Stimulated activated CD8-positive, alpha-beta memory T cell treated with anti-CD3 and anti-CD28 coated beads, Interleukin-4, amount 100 ng/mL, for 1 hour (primary cell): ENCODE measurements at places on chromosomes 2 and 18.

- DNase-seq, result no peak
Measured at GRCh38 chr2:133255360-133255759, 312.9 kb downstream of the NCKAP5 start.

DNA sequence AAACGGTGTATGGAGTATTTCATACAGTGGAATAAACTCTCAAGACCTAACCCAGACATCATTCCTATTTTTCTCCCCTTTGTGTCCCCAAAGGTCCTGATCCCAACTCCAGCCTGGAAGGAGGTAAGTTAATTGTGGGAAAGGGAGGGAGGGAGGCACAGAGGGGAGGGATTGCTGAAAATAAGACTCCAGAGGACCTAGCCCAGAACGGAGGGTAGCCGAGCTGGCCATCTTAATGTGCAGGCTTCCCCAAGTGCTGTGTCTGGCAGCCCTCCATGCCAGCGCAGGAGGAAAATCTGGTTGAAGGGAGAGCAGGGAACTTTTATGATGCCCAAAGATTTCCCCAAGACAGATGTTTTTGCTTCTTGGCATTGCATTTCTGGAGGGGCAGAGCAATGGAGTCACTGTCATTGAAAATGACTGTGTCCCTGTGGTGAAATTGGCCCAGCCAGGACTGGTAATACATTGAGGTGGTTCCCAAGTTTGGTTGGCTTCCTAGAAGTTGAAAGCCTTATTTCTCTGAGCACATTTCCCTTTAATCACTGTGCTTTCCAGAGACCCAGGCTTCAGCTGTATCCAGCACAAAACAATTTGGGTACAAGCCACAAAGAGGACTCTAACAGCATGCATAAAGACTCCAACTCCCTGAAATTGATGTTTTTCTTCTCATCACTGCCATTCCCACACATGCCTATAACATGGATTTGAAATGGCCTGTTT, 202.7 kb downstream of the AGPS start:
- DNase-seq, result no peak

DNA sequence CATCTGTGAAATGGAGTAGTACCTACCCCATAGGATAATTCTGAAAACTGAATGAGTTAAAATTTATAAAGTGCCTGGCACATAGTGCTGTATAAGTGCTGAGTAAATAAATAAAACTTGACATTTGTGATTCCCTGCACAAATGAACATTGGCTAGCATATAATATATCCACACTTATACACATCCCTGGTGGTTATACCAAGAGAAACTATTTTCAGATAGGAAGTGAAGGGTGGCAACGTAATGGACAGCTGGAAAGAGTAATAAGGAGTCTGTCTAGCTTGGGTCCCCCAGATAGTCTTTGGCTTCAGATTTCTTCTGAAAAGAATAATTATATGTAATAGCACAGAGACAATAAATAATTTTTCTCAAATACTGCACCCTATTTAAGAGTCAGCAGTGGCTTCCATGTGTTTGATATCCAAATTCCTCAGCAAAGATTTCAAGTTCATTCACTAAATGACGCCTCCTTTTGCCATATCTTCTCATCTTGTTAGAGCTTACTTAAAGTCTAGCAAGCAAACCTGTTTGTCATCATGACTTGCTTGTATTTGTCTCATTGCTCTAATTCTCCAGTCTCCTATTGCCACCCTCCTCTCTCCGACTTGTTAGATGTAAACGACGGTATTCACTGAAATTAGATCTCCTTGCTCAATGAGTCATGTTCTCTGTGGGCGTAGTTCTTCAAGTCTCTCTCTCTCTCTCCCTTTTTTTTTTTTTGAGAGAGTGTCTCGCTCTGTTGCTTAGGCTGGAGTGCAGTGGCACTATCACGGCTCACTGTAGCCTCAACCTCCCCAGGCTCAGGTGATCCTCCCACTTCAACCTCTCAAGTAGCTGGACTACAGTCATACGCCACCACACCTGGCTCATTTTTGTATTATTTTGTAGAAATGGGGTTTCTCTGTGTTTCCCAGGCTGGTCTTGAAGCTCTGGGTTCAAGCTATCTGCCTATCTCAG, 8.7 kb upstream of the ADGRF3 start:
- DNase-seq, result no peak

DNA sequence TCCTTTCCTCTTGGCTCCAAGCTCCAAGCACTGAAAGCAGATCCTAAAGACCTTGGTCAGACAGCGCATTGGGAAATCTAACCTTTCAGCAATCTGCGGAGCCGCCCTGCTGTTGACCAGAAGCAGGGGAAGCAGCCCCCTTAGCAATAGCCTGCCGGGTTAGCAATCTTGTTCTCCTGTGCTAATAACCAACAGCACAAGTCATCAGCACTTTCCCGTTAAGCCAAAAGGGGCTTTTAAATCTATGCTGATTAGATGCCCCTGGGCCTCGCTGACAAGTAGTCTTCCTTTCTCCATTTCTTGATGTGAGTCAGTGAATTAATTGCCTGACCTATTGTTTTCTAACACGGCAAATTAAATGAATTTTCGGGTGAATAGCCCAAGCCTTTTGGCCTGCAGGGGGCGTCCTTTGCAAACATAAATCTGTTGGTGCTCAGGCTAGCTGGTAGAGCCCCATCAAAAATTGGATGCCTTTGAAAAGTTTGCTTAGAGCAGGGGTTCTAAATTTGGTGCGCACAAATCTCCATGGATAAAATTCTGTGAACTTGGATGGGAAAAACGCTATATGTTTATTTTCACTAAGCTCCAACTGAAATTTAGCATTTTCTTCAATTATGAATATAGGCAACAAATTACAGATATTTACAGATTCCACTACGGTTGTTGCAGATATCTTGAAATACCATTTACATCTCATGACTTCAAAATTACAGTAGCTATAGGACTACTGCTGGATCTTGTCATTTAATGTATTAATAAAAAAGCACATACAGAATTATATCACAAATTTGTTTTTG, 24.6 kb downstream of the MAIP1 start:
- peak; percentile 71 for DNase-seq

DNA sequence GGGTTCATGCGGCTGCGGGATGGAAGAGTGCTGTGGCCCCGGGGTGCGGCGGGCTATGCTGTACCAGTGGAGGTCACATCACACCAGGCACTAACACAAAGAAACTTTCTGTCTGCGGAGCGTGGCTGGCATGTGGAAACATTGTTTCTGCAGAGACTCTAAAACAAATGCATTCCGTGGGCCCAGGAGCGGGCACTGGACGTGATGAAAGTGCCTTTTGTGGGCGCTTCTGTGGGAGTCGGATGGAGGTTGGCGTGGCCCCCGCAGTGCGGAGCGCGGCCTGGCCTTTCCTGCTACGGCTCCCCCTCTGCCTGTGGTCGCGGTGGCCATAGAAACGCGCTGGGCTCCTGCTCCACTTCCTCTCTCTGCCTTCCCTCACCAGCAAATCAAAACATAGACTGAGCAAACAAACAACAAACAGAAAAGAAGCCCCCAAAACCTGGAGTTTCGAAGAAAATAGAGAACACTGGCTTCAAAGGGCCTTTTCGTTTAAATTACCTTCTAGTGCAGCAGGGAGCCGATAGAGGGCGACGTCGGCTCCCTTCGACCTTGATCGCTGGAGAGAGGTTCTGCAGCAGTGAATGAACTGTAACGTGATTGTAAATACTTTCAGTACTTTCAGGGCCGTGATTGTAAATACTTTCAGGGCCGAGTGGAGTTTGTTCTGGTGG, 51.4 kb downstream of the KIF5C start:
- DNase-seq, result peak; percentile 12

- DNase-seq, result no peak
Measured at GRCh38 chr18:34550156-34550555, 159.9 kb upstream of the DTNA start.

DNA sequence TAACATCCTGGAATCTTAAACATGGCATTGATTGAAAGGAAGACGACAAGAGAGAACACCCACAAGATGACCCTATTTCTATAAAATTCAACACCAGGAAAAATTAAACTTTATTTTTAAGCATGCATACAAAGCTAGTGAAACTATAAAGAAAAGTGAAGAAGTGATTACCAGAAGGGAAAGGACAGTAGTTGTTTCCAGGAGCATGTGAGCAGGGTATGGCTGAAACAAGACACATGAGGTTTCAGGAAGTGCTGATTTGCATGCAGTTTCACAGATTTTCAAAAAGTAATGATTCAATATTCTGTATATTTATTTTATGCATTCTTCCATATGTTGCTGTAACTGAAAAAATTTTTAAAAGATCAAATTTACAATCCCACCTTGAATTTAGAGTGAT, 24.6 kb upstream of the DAW1 start:
- DNase-seq, result no peak

- no peak for DNase-seq
Measured at GRCh38 chr2:18610090-18610489, 20.7 kb upstream of the NT5C1B start.

GRCh38 chr2:48049371-48049770, 143.1 kb upstream of the FBXO11 start:
- DNase-seq, result no peak

- no peak for DNase-seq
Measured at GRCh38 chr18:22132258-22132657, 37.1 kb upstream of the GATA6 start.

- no peak for DNase-seq
Measured at GRCh38 chr2:133977405-133977804, 276.5 kb upstream of the MGAT5 start.

GRCh38 chr2:141311430-141311829, 819.4 kb downstream of the LRP1B start:
- no peak for DNase-seq
